ENCODE measurements at places on chromosomes 1 and 21.

GRCh38 chr1:223109581-223110026 lies 33.4 kb downstream of the TLR5 start:
- DNase-seq = no peak

DNA sequence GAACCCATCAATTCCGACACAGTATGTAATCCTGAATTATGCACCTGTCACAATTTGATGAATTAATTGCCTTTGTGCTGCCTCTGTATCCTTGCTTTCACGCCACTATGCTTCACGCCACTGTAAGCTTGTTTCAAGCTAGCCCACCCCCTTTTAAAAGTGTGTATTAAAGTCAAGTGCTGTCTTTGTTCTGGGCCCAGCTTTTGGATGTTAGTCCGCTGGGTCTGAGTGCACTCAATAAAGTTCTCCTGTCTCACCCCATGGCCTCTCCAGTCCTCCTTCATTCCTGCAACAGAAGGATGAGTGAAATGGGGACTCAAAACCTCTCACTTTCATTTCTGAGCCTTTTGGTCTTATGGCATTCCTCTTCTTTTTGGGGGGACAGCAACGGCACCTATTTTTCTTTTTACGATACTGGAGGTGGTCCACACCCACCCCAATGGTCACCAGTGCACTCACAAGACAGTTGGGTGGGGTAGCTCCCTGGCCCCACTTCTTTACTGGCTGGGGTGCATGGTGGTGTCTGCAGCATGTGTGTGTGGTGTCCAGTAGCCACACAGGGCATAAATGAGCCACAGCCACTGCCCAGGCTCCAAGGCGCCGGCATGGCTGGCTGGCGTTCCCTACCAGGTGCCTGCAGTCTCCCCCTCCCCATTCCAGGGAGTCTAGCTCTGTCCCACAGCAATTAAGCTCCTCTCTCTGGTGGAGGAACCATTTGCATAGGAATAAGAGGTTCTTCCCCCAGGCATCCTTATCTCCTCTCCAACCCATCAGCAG lies 1.8 kb downstream of the THEM4 start:
- DNase-seq = no peak

DNA sequence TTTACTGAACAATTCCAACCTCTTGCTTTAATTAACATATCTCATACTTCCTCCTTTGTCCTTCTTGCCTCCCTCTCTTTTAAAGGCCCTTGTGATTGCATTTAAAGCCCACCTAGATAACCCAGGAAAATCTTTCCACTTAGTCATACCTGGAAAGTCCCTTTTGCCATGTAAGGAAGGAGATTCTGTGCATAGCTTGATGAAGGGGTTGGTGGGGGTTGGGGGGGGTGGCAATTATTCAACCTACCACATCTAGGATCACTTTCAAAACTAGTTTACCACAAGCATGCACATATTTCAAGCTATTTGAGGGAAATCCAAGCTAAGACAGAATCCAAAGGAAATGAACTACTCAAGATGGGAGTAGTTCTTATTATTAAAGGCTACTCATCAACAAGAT lies 249.1 kb upstream of the PTBP2 start:
- no peak for DNase-seq

GRCh38 chr21:38985568-38986378 lies 180.0 kb downstream of the ETS2 start:
- DNase-seq = no peak

GRCh38 chr1:198778049-198778448 lies 139.2 kb downstream of the PTPRC start:
- DNase-seq = no peak

DNA sequence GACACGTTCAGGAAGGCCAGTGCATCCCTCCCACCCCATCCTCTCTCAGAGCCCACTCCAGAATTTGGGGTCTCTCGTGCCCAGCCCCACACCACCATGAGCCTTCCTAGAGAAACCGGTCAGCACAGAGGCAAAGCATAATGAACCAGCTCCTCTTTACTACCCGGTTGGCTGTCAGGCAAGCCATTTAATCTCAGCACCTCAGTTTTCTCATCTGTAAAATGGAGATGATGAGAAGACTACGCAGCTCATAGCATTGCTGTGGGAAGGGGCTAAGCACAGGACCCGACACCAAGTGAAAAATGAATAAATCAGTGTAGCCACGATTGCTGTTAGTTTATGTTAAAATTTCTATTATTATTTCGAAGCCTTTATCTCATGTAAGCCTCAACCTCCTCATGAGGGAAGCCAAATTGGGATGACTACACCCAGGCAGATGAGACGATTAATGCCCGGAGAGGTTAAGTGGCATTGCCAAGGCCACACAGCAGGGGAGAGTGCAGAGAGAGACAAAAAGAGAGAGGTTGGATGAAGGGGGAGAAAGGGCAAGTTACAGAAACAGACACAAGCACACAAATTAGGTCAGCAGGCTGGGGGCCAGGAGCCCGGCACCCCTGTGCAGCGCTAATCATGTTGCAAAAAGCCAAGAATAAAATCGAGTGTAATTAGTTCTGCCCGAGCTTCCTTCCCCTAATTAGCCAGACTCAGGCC lies 25.7 kb downstream of the SDC3 start:
- DNase-seq = no peak

- DNase-seq = no peak
Measured at GRCh38 chr1:225595974-225596551, 56.9 kb downstream of the ENAH start.

DNA sequence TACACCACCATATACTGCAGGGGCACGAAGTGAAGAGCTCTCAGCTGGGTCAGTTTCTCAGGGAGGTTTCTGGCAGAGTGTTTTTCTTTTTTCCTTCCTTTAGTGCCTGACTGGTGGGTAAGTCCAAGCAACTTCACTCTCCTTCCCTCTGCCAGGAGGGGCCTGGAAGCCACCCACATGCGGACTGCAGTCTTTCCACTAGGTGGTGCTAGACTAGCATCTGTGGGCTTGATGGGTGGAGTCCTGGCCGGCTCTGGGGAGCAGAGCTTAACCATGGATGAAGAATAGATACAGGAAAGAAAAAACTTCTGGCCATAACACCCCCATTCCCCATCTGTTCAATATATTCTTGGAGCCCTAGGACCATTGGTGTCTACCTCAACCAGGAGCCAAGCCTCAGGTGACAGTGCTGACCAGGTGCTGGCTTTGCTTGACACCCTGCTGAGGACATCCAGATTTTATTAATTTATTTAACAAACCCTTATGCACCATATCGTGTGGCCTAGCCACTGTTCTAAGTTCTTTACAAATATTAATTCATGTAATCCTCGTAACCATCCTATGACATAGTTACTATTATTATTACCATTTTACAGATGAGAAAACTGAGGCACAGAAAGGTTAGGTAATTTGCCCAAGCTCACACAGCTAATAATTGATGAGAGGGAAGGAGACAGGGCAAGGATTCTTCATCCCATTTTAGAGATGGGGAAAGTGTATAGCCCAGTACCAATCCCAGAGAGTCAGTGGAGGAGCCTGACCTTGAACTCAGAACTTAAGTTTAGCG lies 126.7 kb upstream of the CSF3R start:
- DNase-seq = peak; percentile 76

- DNase-seq = no peak
Measured at GRCh38 chr1:30603081-30603858, 120.1 kb downstream of the MATN1 start.

DNA sequence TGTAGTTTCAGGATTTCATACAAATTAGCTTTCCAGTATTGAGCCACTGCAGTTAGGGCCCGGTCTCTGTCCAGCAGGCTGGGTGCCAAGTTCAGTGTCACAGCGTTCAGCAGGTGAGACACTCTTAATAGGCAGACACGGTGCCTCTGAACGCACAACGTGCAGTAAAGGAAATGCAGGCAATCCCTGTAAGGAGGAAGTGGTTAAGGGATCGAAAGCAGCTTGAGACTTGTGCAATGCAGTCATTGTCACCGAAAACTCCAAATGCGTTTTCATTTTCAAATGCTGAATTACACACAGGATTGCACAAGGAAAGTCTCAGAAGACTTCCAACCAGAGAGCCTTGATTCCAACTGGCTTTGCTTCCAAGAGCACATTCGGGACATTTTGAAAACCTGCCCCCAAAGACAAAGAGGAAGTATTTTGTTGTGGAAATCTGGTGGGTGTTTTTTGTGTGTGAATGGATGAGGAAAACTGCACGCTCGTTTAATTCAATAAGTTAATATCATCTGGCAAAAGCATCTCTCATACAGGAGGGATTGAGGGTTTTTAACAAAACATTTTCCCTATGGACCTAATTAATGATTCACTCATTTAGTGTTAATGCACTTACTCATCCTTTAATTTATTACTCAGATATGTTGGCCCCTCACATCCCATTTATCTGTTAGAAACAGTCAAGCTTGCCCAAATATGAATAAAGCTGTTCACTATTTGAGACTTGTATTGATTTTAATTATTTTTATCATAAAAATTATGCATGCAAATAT lies 61.6 kb downstream of the PTGS2 start:
- DNase-seq = no peak

DNA sequence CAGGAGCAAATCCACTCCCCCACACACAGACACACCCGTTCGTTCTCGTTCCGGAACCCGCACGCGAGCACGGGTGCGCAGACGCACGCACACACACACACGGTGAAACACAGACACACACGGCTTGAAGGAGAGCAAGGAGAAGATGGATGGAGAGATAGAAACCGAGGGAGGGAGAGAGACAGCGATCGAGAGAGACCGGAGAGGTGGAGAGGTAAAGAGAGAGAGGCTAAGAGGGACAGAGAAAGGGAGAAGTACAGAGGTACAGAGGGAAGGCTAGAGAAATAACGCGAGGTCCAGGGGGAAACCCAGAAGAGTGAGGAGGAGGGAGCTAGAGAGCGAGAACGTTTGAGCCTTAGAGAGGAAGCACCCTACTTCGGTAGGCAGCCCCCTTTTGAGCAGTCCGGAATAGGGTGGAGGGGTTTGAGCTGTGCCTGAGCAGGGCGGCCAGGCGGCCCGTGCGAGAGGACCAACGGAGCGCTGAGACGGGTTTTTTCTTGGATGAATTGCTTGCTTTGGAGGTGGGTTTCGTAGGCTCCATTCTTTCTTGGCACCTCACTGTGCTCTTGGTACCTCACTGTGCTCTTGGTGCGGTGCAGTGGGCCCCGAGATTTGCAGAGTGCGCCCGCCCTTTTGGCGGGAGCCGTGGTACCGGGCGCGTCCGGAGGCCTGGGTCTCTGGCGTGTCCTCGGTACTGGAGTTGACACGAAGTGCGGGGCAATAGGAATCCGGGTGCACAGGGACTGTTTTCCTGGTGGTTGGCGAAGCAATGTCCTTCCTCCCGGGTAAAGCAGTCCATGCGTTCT lies 88.4 kb upstream of the RHOU start:
- no peak for DNase-seq

GRCh38 chr1:212981025-212981495 lies 30.7 kb downstream of the VASH2 start:
- DNase-seq = no peak

DNA sequence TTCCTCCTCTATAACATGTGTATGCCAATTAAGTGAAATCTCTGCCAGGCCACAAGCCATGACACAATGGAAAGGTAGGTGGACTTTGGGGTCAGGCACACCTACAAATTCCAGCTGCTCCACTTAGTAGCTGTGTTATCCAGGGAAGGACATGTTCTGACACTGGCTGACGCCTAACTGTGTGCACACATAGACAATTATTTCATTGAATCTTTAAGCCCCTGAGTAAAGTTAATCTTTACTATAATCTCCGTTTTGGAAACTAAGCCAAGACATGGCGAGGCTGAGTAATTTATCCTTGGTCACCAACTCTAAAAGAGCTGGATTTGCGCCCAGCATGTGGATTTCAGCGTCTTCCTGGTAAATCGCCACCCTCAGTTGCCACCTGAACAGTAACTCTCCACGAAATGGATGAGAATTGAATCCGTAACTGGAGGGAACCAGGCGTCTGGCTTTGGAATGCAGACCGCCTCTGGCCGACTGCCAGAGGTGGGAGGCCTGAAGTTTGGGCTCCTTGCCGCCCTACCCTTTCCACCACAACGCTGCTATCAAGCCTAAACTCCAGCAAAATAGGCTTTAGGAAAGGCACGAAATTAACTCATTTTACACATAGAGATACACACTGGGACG lies 888 bp upstream of the SNRPE start:
- DNase-seq = no peak

DNA sequence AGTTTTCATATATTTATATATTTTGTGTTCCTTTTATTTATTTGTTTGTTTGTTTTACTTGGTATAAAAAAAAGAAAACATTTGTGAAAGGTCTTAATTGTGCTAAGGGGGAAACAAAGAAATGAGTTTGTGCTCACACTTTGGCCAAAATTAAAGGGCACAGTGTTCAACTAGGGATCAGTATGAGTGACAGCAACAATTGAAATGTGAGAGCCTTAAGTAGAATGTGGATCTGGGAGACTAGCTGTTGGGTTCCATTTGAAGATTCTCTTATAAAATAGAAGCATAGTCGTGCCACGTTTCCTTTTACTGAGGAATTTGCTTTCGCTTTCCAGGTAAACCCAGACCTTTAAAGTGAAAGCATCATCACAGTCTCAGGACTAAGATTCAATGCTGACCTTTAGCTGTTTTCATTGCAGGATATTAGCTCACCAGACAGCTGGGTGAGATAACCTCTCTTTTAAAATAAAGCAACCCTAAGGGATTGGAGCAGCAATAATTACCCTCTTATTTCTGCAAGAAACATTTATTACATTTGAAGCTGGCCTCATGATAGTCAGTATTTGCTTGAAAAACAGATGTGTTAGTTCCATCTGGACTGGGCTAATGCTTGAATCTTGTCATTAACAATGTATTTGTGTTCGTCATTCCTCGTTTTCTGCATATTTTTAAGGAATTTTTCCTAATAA lies 37.1 kb upstream of the CD55 start:
- DNase-seq = no peak

- no peak for DNase-seq
Measured at GRCh38 chr1:29624320-29625083, 388.2 kb downstream of the PTPRU start.

DNA sequence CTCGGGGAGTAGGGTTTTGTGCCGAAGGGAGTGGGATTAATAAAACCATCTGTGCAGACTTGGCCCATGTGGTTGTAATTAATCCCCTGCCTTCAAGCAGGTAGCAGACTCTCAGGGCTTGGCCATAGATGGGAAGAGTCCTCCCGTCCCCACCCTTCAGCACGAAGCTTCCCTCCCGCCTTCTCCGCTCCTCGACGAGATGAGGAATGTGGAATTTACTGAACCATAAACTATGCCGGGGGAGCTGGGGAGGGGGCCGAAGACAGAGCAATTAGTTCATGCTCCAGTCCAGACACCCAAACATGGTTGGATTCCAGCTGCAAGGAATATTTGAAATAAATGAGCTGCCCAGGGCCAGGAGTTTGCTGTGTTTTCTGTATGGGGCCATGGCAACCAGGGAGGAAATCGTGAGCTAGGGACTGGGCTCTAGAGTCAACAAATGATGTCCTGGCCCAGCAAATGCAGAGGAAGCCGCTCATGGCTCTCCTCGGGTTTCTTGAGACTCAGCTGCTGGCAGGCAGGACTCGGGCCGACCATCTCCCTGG lies 78.8 kb downstream of the SPSB1 start:
- DNase-seq = peak; percentile 67

- no peak for DNase-seq
Measured at GRCh38 chr1:187032316-187032981, 203.7 kb downstream of the PLA2G4A start.
